Panc1 (cell line): ENCODE measurements at places on chromosomes 3 and 15. TPM values are rescaled to one million over a fixed set of nuclear protein-coding genes. Genes with fewer than 3 reads are reported as not detected.

GRCh38 chr3:71972031-71972430 lies 187.1 kb upstream of the PROK2 start:
- no peak for DNase-seq

GRCh38 chr15:75902129-75902557 lies 1.5 kb upstream of the FBXO22 start:
- DNase-seq, result no peak

GRCh38 chr3:5194801-5195509 lies 7.4 kb downstream of the EDEM1 start:
- peak; percentile 63 for DNase-seq

DNA sequence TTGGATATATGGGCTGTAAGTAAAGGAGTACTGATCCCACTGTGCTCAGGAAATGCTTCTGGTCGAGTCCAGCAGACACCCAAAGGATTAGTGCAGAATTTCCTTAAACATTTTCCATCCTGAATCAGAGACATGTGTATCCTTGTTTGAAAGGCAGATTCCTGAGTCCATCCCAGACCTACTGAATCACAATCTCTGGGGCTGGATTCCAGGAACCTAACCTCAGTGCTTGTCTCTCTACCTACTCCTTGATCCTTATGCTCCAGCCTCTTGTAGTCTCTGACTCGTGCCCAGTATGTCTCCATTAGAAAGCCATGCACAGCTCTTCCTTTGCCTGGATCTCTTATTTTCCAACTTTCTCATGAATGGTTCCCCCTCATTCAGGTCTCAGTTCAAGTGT lies 585.8 kb downstream of the NLGN1 start:
- no peak for DNase-seq

DNA sequence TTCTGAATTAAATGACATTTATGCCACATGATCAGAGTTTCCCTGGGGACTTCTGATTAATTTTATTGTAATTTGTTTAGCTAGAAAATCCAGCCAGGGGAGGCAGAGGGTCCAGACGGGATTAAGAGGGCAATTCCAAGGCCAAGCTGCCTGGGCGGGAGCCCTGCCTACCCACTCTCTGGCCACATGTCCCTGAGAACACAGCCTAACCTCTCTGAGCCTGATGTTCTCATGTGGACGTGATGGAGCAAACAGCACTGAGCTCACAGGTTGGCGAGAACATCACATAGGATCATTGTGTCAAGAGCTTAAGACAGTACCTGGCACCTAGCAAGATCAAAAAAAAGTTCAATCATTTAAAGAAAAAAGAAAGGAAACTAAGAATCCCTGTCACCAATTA lies 1.0 kb downstream of the LRRC2 start:
- no peak for DNase-seq

DNA sequence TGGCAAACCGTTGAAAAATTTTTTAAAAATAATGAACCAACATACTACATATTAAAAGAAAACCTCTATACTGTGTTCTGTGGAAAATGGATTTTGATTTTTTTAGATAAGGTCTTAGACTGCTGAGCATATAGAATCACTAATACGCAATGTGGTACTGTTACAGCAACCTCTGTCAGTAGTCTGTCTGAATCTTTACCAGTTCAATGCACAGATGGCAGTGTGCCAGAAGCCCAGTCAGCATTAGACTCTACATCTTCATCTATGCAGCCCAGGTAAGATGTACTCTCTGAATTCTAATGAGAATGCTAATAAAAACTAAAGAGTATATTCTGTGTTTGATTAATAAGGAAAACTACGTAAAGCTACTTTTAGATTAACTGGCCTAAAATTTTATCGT lies 31.3 kb upstream of the FAH start:
- no peak for DNase-seq

DNA sequence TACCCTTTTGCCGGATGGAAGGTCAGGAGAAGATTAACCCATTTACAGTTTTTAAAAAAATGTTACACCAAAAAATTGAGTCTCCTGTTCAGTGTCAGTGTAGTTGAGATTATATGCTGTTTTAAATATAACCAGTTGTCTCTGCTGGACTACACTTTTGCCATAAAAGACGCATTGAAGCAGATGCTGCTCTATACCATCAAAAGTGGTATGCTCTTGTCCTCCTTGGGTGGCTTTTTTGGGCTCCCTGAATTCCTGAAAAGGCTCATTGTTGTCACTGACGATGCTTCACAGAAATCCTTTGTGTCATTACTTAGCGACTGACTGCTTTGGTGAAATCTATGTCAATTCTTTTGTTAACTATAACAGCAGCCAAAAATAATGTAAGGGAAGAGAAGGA lies 133.9 kb upstream of the SKOR1 start:
- no peak for DNase-seq

- DNase-seq, result no peak
These were observed 408.2 kb downstream of the IGSF11 start for GRCh38 chr3:118626453-118626852.

- DNase-seq, result no peak
These were observed 113.8 kb downstream of the SENP2 start for GRCh38 chr3:185699927-185700326.

GRCh38 chr3:178457511-178457910 lies 78.7 kb upstream of the KCNMB2 start:
- DNase-seq, result no peak

DNA sequence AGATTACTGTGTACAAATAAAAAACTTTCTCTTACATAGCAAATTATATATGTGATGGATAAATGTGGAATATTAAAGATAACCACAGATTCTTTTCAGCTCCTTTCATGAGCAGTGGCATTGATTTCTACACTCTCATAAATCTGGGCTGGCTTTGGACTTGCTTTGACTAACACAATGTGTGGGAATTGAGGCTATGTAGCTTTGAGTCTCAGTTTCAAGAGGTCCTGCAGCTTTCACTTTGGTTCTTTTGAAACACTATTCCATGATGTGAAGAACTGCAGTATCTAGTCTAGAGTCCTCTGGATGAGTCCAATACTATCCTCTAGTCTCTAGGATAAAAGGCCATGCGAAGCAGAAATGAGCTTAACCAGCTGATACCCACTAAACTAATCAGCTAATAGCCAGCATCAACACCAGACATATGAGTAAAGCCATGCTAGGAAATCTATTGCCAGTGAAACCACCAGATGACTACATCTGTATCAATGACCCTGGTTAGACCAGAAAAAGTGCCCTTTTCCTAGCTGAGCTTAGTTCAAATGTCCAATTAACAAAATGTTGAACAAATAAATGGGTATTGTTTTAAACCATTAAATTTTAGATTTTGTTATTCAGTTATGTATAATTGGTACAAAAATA lies 274.9 kb upstream of the ZPLD1 start:
- no peak for DNase-seq

DNA sequence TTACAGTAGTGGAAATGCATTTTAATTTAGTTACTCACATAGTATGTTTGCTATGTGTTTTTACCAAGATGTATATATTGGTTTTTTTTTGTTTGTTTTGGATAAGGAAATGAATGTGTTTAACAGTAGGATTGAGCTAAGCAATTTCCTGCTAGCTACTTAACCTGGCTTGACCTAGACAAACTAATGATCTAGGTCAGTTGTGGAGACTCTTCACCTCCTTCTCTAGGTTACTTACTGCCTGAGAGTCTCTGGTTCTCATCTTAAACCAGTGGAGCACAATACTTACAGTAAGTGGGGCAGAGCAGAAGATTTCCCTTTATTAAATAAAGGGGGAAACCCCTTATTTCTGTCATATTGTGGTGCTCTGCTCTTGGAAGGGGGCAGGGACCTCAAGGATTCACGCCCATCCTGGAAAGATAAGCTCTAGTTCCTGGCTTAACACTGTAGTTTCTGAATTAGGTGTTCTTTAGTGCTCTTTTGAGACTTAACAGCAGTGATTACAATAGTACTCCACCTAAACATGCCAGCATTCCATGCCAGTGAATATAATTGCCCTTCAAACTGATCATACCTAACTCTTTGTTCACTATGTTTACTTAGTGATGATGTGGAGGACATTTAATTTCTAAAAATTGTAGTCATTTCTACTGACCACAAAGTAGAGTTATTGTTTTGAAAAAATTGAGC lies 79.9 kb downstream of the UBP1 start:
- peak; percentile 72 for DNase-seq

DNA sequence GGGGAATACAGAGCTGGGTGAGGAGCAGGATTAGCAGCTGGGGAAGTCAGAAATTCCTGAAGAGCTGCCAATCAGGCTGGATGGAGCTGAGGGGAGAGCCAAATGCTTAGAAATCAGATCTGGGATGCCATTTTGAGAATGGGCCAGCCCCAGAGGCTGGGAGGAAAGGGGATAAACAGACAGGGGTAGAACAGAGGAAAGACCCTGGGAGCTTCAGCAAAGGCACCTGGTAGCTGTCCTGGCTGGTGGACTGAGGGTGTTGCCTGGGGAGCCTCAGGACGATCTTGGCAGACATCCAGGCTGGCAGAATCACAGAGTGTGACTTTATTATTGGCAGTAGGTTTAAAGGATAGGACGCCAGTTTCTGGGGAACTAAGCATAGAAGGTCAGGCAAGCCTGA lies 97.8 kb downstream of the SQOR start:
- DNase-seq, result no peak

- no peak for DNase-seq
These were observed 49.6 kb downstream of the CD47 start for GRCh38 chr3:108041253-108041652.

DNA sequence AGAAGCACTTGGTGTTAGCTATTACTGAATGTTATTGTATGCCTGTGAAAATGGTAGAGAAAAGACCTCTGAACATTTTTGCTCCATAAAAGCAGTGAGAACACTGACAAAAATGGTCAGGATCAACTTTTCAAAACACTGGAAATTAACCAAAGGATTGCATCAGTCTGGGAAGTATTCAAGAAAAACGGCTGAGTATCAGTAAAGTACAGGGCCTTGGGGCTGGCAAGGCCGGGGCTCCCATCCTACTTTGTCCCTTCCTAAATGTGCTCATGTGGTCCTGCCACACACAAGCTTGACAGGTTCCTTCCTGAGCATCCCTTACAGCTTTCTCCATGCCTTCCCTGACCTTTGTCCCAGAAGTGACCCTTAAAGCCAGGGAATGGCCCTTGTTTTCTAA lies 84.0 kb downstream of the CFAP20DC start:
- DNase-seq, result no peak

GRCh38 chr15:74431645-74432044 lies 2.1 kb downstream of the SEMA7A start:
- no peak for DNase-seq

- DNase-seq, result no peak
These were observed 21.1 kb downstream of the UPK1B start for GRCh38 chr3:119194237-119195150.

- DNase-seq, result no peak
These were observed 50.9 kb downstream of the KLHL6 start for GRCh38 chr3:183504597-183504996.

DNA sequence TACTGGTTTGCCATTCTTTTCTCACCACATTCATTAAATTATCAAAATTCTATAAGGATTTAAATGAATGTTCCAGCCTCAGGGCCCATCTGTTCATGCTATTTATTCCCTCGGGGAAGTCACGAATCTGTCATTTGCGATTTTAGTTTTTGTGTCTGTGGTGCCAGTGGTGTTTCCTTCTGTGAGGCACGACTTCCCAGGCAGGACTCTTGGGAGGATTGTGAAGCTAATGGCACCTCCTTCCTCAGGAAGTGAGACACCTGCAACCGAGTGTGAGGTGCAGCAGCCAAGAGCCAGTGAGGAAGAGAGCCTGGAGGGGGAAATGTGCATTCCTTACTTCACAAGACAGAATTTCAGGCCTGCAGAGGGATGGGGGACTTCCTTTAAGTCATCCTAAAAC lies 24.1 kb downstream of the SV2B start:
- DNase-seq, result no peak

- DNase-seq, result no peak
These were observed 57.0 kb downstream of the ASTE1 start for GRCh38 chr3:130969621-130970020.

DNA sequence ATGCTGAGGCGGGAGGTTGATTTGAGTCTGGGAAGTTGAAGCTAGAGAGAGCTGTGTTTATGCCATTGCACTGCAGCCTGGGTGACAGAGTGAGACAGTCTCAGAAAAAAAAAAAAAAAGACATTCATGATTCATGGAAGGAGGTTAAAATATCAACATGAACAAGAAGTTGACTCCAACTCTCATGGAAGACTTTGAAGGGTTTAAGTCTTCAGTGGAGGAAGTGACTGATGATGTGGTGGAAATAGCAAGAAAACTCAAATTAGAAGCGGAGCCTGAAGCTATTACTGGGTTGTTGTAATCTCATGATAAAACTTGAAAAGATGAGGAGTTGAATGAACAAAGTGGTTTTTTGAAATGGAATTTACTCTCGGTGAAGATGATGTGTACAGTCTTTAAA lies 491.8 kb downstream of the SQOR start:
- DNase-seq, result no peak

GRCh38 chr3:44926921-44927320 lies 49.1 kb downstream of the ZDHHC3 start:
- DNase-seq, result no peak

DNA sequence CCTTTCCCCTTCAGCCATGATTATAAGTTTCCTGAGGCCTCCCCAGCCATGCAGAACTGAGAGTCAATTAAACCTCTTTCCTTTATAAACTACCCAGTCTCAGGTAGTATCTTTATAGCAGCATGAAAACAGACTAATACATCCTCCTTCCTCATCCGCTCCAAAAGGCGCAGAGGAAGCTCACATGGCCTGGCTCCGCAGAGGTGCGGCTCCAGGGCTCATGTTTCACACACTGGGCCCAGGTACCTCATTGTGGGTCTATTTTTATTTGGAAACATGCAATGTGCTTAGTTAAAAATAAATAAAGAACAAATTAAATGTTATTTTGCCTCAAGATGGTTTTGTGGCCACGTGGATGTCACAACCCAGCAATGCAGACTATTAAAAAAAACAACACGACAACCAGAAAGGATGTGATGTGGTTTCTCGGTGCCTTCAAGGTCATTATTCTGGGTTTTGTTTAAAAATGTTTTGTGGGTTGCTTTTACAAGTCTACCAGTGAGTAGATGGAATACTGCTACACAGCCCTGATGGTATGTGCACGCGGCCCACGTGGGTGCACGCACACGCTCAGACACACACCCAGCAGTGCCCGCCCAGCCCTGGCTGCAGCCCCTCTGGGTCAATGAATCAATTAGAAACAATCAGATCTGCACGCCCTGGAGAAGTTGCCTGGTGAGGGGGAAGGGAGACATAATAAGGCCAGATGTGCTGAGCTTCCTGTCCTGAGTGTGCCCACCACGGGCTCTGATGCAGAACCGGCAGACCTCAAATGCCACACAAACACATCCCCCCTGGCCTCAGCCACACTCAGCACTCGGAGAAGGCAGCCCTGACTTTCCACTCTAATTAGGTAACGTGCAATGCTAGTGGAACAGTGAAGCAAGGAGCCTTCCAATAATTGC lies 140.1 kb downstream of the ADAMTS17 start:
- no peak for DNase-seq

The GOLGA6L7 gene
- not detected for total RNA-seq

The GOLGA8S gene
- total RNA-seq, result 0.15 TPM

The EOMES gene
- total RNA-seq, result 2.5 TPM

The PTH1R gene
- not detected for total RNA-seq

The P4HTM gene
- 28.3 TPM for total RNA-seq

The RYR3 gene
- not detected for total RNA-seq
